ENCODE measurements at places on chromosomes 12 and 14. TPM values are rescaled to one million over a fixed set of nuclear protein-coding genes. Genes with fewer than 3 reads are reported as not detected.

DNA sequence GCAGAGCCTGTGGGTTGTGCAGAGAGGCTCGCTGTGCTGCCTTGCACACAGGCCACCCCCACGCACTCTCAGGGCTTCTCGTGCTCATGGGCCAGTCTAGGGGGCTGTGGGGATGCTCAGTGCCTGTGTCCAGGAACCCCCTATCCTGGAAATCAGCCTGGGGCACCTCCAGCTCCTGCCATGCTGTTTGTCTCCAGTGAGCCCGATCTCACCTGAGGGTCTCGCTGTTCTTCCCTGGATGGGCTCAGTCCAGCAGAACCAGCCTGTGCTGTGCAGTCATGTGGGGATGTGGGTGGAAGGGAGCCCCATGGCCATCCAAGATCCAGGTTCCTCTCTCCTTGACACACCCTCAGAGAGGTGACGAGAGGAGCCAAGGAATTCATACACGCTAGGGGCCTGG lies 26.7 kb downstream of the SERPINA1 start:
- no peak for DNase-seq

- DNase-seq = no peak
These were observed 108.8 kb upstream of the ARHGAP5 start for GRCh38 chr14:31968107-31968810.

ASPG gene
- not detected for total RNA-seq

- DNase-seq = peak; percentile 60
These were observed at the start of gene ITGA7 for GRCh38 chr12:55707841-55708694. Gene ITGA7, minus strand, starts transcription at chr12:55707904. Its CDS starts 222 bp downstream, at chr12:55707682.

DNA sequence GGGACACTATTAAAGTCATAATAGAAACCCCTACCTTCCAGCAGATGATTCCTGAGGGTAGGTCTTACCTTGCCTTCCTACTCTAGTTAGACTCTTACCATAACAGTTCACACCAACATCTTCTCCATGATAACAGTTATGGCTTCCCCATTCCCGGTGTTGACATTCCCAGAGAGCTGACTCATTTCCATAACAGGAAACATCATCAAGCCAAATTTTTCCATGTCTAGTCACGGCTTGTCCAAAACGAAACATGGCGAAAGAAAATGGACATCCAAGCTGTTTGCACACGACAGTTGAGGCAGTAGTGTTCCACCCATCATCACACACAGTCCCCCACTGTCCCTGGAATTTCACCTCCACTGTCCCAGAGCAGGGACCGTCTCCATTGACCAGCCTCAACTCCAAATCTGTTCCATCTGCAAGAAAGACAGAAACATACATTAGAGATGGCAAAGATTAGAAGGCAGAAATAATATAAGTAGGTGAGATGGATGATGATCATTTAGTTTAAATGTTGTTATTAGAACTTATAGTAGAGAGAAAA lies 10.6 kb downstream of the CD163L1 start:
- DNase-seq = no peak
